ENCODE measurements at places on chromosomes 13 and 19.

DNA sequence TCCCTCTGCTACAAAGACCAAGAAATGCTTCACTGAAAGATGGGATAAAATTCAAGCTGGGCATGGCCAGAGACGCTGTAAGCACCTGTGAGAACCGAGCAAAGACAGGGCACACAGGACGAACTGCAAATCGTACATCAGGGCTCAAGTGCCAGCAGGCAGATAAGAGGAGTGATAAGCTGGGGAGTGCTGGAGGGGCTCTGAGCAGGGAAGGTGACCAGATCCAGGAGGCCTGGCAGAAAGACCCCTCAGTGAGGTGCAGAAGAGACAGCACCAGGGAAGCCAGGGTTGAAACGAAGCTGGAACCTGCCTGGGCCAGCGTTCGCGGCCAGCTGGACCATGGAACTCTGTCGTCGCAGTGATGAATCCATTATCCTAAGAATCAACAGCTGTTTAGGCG lies 10.2 kb downstream of the RAB20 start:
- DNase-seq, result no peak

DNA sequence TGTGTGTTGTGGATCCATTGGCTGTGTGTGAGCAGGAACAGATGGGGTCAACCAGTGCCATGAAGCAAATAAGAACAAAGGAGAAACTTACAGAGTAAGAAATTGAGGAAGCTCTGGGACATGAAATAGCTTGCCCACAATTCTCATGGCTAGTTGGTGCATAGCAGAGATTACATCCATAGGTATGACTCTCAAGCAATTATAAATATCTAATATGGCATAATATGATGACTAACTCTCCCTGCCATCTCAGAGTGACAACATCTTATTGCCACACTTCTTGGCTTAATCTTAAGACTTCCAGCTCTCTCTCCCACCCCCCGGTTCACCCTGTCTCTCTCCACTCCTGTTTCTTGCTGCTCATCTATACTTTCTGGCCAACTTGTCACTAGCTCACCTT lies 53.3 kb downstream of the OXGR1 start:
- DNase-seq, result no peak

GRCh38 chr19:5563935-5564612 lies 3.7 kb downstream of the TINCR start:
- no peak for DNase-seq

- no peak for DNase-seq
Observed at GRCh38 chr13:73096173-73096572, 37.4 kb downstream of the KLF5 start.

- DNase-seq, result peak; percentile 84
Observed at GRCh38 chr19:53792721-53793433, 31.2 kb downstream of the NLRP12 start.
